Colonic mucosa (tissue), 4 donors: ENCODE measurements at places on chromosomes 6 and 20. TPM values are rescaled to one million over a fixed set of nuclear protein-coding genes. Genes with fewer than 3 reads are reported as not detected.

HLA-DRA gene
- 185 TPM for total RNA-seq

SLC32A1 gene
- not detected for total RNA-seq

GZF1 gene
- 9.6 TPM for total RNA-seq

CGA gene
- not detected for total RNA-seq

GRCh38 chr6:169839029-169839481, 87.6 kb downstream of the ERMARD start:
- H3K36me3 ChIP-seq = no peaks in the 10 kb centered on the region
- no peaks in the 10 kb centered on the region for H3K27me3 ChIP-seq
- DNase-seq = peak; percentile 8
- no peak overlapping the region for H3K4me3 ChIP-seq
- H3K4me1 ChIP-seq = no peaks in the 10 kb centered on the region

DNA sequence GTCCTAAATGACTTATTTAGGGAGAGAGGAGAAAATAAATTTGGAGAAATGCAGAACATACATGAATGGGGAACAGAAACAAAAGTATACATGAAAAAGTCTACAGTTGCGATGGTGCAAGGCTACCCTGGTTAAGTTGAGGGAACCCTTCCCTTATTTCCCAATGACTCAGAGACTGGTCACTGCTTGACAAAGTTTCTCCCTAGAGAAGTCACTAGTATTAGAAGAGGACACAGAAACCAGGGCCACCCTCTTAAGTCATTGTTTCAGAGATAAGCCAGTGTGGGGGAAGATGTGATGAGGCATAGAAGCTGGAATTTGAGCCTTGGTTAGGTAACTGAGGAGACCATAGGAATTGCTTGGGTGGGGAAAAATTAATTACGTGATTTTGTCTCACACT, 24.4 kb upstream of the EDN1 start:
- no peaks in the 10 kb centered on the region for H3K36me3 ChIP-seq
- no peak for DNase-seq
- H3K4me3 ChIP-seq = no peak overlapping the region
- no peak overlapping the region for H3K27ac ChIP-seq
- no peaks in the 10 kb centered on the region for H3K27me3 ChIP-seq
- H3K4me1 ChIP-seq = no peaks in the 10 kb centered on the region

DNA sequence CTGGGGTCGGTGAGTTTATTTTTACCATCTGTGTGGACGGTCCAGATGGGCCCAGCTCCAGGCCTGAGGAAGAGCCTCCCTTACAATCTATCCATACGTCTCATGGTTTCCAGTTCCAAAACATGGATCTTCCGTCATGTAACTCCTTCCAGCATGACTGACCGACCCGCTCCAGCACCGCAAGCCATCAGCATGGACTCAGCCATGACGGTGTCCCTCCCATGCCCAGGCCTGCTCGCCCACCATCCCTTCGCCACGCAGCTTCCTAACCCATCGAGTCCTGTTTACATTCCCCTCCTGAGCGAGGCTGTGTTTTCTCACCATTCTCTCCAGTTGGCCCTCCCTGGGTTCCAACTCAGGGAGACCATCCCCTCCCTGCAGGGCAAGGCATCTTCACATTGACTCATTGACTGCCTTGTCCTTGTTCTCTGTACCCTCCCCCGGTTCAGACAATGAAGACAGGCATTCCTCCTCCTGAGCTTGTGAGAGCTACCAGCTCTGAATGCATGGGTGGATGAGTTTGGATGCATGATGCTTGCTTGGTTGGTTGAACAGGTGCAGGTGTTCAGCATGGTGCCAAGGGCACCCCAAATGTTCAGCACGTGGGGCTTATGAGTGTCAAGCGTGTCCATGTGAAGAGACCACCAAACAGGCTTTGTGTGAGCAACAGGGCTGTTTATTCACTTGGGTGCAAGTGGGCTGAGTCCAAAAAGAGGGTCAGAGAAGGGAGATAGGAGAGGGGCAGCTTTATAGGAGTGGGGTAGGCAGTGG, 235.8 kb downstream of the SMOC2 start:
- H3K36me3 ChIP-seq = no peaks in the 10 kb centered on the region
- no peak overlapping the region for H3K4me3 ChIP-seq
- no peak for DNase-seq
- H3K4me1 ChIP-seq = no peaks in the 10 kb centered on the region
- no peaks in the 10 kb centered on the region for H3K27me3 ChIP-seq

- no peak overlapping the region for H3K4me3 ChIP-seq
- peak; percentile 32 for DNase-seq
- H3K4me1 ChIP-seq = no peaks in the 10 kb centered on the region
These were observed 144.5 kb downstream of the CDH26 start for GRCh38 chr20:60102665-60103210.

GRCh38 chr20:63315731-63316491, 22.9 kb downstream of the COL20A1 start:
- DNase-seq = no peak
- no peak overlapping the region for H3K27ac ChIP-seq
- H3K4me3 ChIP-seq = no peak overlapping the region
- no peaks in the 10 kb centered on the region for H3K4me1 ChIP-seq

GRCh38 chr6:139710556-139710955, 336.1 kb upstream of the CITED2 start:
- H3K36me3 ChIP-seq = no peaks in the 10 kb centered on the region
- no peak overlapping the region for H3K4me3 ChIP-seq
- peaks cover 5% of the 10 kb centered on the region for H3K4me1 ChIP-seq
- no peak for DNase-seq
- H3K27me3 ChIP-seq = no peaks in the 10 kb centered on the region

DNA sequence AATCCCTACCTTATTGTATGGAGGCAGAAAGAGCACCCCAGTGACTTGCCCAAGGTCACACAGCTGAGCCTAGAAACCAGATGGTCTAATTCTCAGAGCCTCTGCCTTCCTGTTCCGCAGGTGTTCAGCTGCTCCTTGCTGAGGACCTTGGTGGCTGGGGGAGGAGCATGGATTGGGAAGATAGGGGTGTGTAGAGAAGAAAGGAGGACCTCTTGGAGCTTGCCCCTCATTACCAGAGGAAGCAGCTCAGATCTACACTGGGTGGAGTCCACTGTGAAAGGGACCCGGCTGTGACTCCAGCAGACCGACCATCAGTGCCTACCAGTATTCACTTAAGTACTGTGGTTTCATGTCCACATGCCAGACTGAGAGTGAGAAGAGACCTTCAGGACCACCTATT, 15.2 kb downstream of the FOXP4 start:
- H3K4me1 ChIP-seq = no peaks in the 10 kb centered on the region
- no peak overlapping the region for H3K4me3 ChIP-seq
- no peaks in the 10 kb centered on the region for H3K27me3 ChIP-seq
- no peaks in the 10 kb centered on the region for H3K36me3 ChIP-seq

DNA sequence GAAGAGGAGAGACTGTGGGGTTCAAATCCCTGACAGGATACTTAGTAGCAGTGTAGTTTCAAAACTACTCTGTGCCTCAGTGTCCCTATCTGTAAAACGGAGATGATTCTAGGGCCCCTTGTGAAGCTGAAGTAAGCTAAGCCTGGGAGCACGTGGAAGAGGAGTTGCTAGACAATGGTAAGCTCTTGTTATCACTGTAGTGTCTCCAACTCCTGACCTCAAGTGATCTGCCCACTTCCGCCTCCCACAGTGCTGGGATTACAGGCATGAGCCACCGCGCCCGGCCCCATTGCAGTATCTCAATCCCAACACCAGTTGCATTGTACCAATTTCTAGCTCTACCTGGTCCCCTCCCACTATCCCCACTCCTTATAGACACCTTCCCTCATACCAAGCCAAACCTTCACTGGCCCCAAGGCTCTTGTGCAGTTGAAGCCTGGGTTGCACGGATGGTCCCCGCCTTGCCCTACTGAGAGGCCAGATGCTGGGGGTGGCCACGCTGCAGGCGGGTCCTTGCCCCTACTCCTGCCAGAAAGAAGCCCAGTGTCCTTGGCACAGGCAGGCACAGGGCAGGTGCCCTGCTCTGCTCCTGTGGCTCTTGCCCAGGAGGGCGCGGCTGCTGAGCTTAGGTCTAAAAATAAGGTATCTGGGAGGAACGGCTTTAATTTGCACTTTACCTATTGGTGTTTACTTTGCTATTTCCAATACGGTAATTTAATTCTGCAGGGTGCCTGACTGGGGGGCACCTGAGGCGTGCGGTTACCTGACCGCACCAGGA, 118.1 kb downstream of the VEGFA start:
- H3K4me1 ChIP-seq = no peaks in the 10 kb centered on the region
- H3K36me3 ChIP-seq = no peaks in the 10 kb centered on the region
- no peak overlapping the region for H3K4me3 ChIP-seq

GRCh38 chr6:12875051-12875450, 158.5 kb downstream of the PHACTR1 start:
- H3K36me3 ChIP-seq = no peaks in the 10 kb centered on the region
- H3K27ac ChIP-seq = no peak overlapping the region
- no peaks in the 10 kb centered on the region for H3K4me1 ChIP-seq
- H3K27me3 ChIP-seq = no peaks in the 10 kb centered on the region
- no peak for DNase-seq

DNA sequence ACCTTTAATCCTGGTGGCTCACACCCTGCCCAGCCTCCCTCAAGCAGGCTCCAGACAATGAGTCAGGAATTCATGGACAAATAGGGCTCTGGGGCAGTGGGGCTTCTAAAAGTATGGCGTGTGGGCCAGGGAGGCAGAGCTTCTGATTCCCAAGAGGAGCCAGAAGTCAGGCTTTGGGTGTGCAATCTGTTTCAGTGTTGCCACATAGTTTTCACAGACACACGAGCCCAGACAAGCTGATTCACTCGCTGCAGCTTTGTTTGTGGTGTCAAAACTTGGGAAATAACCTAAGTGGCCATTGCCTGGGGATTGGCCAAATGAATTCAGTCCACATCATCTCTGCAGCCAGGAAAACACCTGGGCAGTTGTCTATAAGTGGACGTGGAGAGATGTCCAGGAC, 9.2 kb downstream of the PEDS1 start:
- DNase-seq = no peak
- no peak overlapping the region for H3K4me3 ChIP-seq
- peak overlapping the region; percentile 4 for H3K27ac ChIP-seq
- H3K27me3 ChIP-seq = no peaks in the 10 kb centered on the region
- no peaks in the 10 kb centered on the region for H3K36me3 ChIP-seq
- H3K4me1 ChIP-seq = peaks cover 4% of the 10 kb centered on the region

DNA sequence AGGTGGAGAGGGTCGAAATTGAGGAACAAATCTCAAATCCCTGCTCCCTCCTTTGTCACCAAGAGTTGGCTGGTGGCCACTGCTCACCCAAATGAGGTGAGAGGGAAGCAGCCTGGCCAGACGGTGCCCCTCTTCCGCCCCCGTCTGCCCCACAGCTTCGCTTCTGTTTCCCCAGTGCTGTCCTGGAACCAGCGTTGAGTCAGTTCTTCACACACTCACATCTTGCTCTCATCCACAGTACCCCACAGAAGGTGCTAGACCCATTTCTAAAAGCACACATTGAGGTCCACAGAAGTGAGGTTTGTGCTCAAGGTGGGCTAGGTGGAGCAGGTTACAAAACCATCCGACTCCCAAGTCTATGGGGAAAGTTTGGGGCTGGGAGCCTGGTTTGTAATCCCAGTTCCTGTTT, 3.8 kb downstream of the CEBPB start:
- no peak for DNase-seq
- H3K27ac ChIP-seq = peak overlapping the region; percentile 99
- no peak overlapping the region for H3K4me3 ChIP-seq
- no peaks in the 10 kb centered on the region for H3K36me3 ChIP-seq
- no peaks in the 10 kb centered on the region for H3K27me3 ChIP-seq

GRCh38 chr6:39853604-39854003, 61.4 kb downstream of the DAAM2 start:
- H3K27ac ChIP-seq = no peak overlapping the region
- H3K4me1 ChIP-seq = no peaks in the 10 kb centered on the region
- no peaks in the 10 kb centered on the region for H3K27me3 ChIP-seq
- H3K4me3 ChIP-seq = no peak overlapping the region
- DNase-seq = no peak
- no peaks in the 10 kb centered on the region for H3K36me3 ChIP-seq
